ENCODE measurements at places on chromosomes 11 and 22. TPM values are rescaled to one million over a fixed set of nuclear protein-coding genes. Genes with fewer than 3 reads are reported as not detected.

GRCh38 chr11:88249706-88250105 lies 74.5 kb upstream of the RAB38 start:
- DNase-seq, result no peak

DNA sequence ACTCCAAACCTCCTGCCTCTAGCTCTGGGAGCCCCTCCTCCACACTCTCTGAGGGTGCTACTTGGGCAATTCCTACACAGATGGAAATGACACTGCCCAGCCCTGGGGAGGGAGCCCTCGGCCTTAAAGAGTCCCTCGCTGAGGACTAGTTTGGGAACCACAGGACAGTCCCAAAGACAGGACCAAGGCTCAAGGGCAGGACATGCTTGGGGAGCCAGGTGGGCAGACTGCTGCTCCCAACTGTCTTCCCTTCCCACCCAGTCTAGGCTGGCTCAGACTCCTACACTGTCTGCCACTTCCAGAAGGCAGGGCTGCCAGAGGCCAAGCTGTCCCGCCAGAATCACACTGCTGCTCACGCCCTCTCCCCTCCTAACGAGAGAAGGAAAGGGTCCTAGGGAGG lies 9.8 kb downstream of the ARRB1 start:
- DNase-seq, result no peak

- DNase-seq, result no peak
Observed at GRCh38 chr22:42990131-42990838, 24.7 kb downstream of the PACSIN2 start.

- DNase-seq, result no peak
Observed at GRCh38 chr11:65811764-65812475, 21.8 kb upstream of the SNX32 start.

- no peak for DNase-seq
Observed at GRCh38 chr11:207863-208180, 314 bp downstream of the RIC8A start.

DNA sequence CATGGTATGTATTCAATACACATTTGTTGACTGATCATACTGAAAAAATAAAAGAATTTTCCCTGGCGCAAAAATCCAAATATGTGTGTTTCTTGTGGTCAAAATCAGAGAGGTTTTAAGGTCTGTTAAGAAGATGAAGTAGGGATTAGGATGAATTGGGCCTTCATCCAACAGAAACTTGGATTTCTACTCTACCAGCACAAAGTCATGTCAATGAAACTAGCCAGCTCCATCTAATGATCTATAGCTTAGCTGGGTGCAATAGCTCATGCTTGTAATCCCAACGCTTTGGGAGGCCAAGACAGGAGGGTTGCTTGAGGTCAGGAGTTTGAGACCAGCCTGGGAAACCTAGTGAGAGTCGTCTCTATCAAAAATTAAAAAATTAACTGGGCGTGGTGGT lies 65.5 kb downstream of the USP35 start:
- DNase-seq, result no peak

The IGHMBP2 gene
- total RNA-seq, result 24.9 TPM

The SYCE3 gene
- not detected for total RNA-seq

The NPAS4 gene
- not detected for total RNA-seq

The MAML2 gene
- total RNA-seq, result 12.5 TPM

The TMEM41B gene
- 20.4 TPM for total RNA-seq
